ENCODE measurements at places on chromosomes 16 and 17.

GRCh38 chr16:1857433-1858097, 14.4 kb downstream of the MEIOB start:
- DNase-seq = no peak

- DNase-seq = no peak
These were observed 470 bp upstream of the GGT6 start for GRCh38 chr17:4560837-4561256.

DNA sequence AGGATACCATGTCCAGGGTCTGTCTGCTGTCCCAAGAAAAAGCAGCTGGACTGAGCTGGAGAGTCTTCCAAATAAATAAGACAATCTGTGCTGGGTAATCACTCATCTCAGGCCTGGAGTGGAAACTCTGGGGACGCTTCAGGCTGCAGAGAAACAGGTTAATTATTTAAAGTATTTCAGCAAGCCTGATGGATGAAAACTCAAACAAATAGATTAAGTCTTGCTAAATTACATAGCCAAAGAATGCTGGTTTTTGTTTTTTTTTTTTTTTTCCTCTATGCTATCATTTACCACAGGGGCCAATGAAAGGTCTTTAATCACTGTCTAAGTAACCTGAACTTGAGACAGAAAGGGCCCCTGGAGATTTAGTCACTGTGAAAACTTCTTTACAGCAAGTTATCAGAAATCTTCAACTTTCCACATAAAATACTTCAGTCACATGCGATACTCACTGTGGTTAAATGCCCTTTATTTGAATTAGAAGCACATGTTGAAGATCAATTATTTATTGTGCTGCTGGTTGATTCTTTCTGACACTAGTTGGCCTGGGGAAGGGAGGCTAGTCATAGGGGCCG, 31.0 kb upstream of the KCNJ2 start:
- DNase-seq = no peak

DNA sequence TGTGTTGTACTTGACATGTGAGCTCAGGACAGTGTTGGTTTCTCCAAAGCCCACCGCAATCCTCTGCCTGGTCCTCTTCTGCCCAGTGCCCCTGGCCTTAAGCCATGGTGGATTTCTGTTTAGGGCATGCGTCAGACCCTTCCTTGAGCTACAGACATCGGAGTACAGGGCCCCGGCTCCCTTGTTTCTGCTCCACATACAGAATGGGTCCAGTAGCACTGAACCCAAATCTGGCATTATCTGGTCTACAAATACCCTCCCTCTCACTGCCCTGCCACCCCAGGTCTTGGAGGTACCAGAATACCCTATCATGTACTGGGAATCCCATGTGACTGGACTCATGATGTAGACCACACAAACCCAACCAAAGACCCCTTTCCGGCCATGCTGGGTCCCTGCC, 27.4 kb upstream of the ZNHIT3 start:
- DNase-seq = no peak

- no peak for DNase-seq
These were observed 14.5 kb downstream of the PSKH1 start for GRCh38 chr16:67907397-67908180.

GRCh38 chr17:32267690-32268205, 2.1 kb downstream of the RHBDL3 start:
- no peak for DNase-seq

DNA sequence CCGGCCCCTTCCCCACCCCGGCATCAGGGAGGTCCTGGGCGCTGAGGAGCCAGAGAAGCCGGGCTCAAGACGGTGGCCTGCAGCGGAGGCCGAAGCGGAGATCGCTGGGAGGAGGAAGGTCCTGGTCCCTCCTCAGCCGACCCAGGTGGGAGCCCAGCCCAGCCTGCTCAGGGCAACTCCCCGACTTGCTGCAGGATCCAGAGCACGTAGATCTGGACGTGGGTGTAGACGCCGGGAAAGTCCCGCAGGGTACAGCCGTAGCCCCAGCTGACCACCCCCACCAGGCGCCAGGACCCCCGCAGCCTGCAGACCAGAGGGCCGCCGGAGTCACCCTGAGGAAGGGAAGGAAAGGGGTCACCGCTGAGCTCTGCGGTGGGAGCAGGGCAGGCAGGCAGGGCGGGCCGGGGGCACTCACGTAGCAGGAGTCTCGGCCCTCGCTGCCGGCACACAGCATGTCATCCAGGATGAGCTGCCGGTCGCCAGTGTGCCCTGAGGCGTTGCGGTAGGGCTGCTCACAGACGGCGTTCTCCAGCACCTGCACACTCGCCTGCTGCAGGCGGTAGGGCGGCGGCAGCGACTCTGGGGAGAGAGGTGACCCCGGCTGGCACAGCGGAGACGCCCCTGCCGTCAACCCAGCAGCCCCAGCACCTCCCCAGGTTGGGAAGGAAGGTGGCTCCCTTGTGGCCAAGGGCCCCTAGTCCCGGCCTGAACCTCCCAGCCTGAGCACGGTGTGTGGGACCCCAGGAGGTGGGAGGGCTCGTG, 5.4 kb downstream of the TPSD1 start:
- no peak for DNase-seq

DNA sequence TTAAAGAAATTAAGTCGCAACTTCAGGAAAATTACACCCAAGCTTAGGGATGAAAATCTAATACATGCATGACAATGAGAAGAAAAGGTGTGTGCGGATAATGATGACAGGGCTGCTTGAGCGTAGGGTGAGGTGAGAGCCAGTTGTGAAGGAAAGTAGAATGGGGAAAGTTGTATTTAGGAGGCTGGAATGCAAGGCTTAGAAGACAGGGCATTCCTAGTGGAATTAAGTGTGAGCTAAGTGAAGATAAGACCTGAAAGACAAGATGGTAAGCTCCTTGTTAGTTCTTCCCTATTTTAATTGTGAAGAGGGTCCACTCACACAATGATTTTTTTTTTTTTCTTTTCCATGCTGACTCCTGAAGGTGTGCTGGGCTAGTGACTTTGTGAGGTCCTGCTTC, 519.5 kb upstream of the SALL1 start:
- no peak for DNase-seq

GRCh38 chr17:56497132-56497531, 96.4 kb upstream of the NOG start:
- no peak for DNase-seq

GRCh38 chr17:82531431-82531881, 11.9 kb downstream of the FOXK2 start:
- DNase-seq = no peak

DNA sequence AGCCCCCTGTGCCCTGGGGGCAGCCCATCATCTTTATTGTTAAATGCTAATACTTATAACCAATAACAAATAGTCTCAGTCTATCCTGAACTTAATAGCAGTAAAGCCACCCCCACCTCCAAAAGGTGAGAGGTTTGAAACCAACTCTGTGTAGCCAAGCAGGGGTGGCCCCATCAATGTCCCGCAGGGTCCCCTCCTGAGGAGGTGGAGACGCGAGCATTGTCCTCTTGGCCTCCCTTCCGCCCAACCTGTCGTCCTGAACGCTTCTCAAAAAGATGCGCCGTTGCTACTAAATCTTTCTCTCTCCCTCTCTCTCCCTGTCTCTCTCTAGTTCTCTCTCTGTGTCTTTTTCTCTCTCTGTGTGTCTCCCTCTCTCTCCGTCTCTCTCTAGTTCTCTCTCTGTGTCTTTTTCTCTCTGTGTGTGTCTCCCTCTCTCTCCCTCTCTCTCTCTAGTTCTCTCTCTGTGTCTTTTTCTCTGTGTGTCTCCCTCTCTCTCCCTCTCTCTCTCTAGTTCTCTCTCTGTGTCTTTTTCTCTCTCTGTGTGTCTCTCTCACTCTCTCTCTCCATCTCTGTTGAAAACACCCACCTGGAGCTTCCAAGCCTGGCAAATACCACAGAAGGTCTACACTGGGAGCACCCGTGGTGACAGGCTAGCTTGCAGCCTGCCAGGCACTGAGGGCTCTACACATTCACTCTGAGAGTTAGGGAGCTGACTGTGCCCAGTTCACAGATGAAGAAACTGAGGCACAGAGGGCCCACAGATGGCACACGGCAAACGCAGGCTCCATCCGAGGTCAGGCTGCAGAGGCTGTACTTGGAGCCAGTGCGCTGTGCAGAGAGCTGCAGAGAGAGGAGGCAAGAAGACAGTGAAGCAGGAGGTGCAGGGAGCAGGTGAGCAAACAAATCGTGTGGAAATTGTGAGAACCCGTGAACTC, 185.9 kb downstream of the C16orf95 start:
- no peak for DNase-seq

GRCh38 chr16:89123001-89123830, 29.6 kb downstream of the ACSF3 start:
- DNase-seq = no peak
